T-helper 9 cell (primary cell): ENCODE measurements at places on chromosomes 5 and 9.

- DNase-seq = no peak
Observed at GRCh38 chr5:133113331-133114061, 61.7 kb downstream of the HSPA4 start.

DNA sequence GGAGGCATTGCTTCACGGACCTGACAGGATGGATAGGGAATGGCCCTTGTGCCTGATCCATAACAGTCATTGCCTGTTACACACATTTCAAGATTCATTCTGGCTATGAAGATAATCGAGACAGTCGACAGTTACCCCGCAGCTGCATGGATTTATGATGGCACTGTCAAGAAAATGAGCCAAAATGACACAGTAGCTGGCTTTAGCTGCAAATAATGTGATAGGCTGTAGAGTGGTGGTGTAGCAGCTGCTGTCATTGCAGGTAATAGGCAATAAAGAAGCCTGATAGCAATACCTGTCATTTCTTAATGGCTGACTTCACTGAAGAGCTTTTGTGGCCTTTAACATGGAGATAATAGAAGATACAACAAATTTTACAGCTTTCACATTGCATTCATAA lies 1085.2 kb upstream of the ARRDC3 start:
- DNase-seq = no peak

GRCh38 chr5:121325930-121326329 lies 525.8 kb upstream of the FTMT start:
- DNase-seq = no peak

DNA sequence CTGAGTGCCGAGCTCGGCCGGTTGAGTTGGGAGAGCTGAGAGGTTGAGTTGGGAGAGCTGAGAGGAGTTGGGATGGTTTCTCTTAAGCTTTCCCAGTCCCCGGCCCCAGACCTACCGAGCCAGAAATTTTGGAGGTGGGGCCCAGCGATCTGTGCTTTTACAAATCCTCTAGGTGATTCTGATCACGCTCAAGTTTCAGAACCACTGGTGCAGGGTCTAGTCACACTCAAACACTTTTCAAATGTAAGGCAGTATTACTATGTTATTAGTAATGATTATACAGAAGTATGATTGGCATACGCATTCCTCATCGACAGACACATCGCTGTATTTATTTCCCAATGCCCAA lies 256 bp upstream of the CLINT1 start:
- DNase-seq = no peak

- DNase-seq = no peak
Observed at GRCh38 chr9:68492806-68493205, 47.9 kb downstream of the TMEM252 start.

DNA sequence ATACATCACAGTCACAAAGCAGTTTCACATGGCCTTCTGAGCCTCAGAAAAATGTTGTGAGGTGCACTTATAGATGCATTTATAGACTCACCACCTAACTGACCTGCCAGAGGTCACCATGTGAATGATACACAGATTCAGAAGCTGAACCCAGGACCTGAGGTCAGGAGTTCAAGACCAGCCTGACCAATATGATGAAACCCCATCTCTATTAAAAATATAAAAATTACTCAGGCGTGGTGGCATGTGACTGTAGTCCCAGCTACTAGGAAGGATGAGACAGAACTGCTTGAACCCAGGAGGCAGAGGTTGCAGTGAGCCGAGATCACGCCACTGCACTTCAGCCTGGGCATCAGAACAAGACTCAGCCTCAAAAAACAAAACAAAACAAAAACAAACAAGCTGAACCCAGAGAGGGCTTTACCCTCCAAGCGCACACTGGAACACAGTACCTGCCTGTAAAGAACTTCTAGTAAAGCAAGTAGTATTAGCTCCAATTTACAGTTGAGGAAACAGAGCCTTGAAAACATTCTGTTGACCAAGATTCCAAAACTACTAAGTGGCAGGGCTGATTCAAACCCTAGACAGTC lies 16.3 kb downstream of the ECPAS start:
- DNase-seq = no peak

DNA sequence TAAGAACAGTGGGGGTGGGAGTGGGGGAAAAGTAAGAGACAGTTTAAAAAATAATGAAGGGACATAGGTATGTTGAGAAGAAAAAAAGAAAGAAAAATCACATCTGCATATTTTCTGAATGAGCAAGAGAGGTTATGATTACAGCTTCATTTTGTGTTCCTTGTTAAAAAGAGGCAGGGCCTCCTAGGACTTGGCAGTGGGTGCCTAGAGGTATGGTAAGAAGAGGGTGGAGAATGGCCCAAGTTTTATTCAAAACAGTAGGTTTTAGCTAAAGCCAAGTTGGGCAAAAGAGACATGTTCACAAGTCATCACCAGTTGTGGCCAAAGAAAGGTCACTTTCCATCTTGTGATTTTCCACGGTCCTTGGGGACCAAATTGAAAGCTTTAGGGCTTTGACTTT lies 643.4 kb downstream of the CCDC171 start:
- no peak for DNase-seq

- no peak for DNase-seq
Observed at GRCh38 chr5:172235132-172235780, 41.3 kb downstream of the EFCAB9 start.

- DNase-seq = no peak
Observed at GRCh38 chr9:1400983-1401382, 350.8 kb downstream of the DMRT2 start.

DNA sequence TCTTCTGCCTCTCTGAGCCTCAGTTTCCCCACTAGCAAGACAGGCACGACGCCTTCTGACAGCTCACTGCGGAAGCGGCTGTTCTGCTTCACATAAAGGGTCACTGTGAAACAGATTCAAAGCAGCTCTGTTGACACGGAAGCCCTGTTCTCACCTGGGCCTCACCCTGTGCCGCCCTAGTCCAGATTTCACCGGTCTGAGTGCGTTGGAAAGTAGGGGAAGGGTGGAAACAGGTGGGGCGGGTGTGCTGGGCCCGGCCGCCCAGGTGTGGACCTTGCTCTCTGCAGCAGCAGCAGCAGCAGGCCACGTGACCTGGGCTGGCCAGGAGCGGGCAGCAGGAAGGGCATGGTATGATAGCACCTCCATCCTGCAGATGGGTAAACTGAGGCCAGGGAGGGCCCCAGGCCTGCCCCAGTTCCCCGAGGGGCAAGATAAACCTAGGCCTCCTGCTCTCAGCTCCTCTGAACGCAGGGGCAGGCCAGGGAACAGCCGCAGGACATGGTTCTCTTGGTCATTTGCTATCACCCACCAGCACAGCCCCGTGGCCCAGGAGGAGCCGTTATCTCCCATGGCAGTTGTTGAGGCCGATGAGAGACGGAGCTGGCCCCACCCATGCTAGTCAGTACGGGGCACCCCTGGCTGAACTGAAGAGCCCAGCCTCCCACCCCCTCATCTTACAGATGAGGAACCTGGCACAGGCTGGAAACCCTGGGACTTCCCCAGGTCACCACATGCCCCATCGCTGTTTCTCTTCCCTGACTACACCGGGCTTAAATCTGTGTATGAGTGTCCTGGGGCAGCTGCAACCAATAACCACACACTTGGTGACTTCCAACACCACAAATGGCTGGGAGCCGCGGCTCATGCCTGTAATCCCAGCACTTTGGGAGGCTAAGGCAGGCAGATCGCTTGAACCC lies 12.1 kb downstream of the PTGES2 start:
- no peak for DNase-seq

DNA sequence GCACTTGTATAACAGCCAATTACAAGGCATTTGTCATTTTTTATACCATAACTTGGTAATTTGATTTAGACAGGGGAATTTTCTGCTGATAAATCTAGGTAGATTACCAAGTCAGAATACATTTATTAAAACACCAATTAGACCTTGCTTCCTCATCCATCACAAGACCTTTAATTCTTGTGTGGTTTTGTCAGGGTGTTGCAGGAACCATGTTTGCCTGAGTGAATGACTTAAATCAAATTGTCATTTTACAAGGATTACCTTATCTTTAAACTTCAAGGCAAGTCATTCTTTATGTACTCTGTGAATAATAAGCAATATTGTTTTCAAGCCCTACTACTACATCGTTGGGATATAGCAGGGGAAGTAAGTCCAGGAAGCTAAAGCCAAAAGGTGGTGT lies 257.7 kb downstream of the KCTD16 start:
- DNase-seq = no peak

- no peak for DNase-seq
Observed at GRCh38 chr5:157574456-157575380, 857 bp downstream of the ADAM19 start.

DNA sequence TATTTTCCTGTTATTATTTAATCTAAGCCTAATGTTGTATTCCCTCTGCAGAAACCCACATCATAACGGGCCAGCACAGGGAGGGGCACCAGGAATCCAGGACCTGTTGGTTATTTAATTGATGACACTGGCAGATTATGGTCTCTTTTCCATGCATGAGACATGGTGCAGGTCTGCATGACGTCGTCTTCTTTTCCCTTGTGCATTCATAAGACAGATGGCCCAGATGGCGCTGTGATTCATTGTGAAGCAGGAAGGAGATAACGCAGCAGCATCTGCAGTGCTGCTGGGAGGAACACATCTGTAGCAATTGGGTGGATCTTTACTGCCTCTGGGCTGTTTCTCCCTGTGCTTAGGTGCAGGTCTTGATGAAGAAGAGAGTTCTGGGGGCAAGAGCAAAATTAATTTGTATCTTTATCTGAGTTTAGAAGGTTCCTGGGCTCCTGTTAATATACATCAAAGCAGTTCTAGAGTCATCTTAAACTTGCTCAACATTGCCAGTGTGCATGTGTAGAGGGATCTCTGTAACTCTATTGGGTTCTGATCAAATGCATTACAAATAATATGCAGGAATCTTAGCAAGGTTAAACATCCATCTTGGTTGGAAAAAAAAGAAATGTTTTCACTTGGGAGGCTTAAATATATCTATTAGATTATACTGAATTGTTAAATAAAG lies 176.1 kb downstream of the PCSK1 start:
- no peak for DNase-seq

DNA sequence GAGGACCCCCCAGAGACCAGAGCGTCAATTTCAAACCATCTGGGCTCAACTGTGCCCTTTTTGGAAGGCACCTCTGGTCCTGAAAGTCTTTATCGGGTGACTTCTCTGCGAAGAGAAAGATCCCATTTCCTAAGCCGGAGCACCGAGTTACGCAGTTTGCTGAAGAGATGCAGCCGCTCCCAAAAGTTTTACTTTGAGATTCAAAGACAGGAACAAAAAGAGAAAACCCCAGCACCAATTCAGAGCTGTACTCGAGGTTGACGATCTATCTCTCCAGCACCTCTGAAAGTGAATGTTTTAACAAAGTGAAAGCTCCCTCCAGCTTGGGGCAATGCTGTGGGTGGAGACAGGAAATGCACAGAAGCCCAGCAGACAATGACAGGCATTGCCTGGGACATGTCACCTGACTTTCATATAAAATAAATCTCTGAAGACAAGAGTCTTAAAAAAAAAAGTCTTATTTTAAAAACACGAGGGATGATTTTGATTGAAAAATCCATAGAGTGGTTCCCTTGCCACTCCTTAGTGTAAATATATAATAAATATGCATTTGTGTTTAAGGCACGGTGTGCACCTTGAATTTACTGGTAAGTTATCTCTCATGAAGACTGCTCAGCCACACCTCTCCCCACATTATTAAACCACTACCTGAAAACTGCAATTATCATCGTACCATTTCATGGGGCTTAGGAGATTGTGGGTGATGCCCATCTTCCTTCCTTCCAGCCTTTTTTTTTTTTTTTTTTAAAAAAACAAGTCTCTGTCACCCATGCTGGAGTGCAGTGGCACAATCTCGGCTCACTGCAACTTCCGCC lies 79.9 kb downstream of the FNBP1 start:
- peak; percentile 58 for DNase-seq

DNA sequence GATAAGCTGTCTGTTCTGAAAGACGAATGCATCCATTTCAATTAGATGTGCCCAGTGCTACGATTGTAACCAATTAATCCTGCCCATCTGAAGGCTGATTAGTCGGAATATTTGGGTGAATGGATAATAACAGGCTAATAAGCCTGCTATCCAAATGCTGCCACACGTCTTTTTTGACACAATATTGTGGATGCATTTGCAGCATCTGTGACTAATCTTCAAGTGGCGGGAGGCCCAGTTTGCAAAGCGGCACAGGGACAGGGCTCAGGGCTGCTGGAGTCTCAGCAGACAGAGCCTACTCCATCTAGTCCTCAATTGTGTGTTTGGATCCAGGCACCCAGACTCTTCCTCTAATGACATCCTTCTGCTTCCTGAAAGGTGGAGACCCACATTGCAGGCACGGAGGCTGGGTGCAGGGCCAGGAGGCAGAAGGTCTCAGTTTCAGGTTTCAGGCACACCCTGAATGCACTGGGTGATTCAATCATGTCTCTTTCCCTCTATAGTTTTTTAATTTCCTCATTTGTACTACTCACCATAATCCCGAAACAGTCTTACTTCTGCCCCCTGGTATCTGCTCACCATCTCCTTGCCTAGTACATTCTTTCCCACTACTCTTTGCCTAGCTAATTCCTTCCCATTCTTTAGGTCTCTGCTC lies 169.6 kb downstream of the ASTN2 start:
- DNase-seq = no peak

DNA sequence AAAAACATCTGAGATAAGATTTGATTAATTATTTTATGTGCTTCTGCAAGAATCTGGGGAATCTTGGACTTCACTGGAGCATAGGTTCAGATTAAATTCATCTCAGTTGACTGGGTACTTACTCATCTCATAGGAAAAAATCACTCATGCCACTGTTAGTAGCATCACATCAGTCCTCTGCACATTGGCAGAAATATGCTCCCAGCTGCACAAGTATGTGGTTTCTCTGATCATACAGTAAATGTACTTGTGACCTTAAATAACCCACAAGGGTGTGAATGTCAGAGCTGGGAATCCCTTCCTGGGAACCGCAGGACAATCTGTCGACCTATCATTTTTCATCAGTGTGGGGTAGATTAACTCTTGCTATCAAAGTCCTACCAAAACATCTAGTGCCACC lies 203.7 kb upstream of the SLC24A2 start:
- no peak for DNase-seq

- DNase-seq = no peak
Observed at GRCh38 chr5:35876922-35877321, 20.2 kb downstream of the IL7R start.
